ENCODE measurements at places on chromosomes 3 and 15.

- no peak for DNase-seq
These were observed 963.7 kb downstream of the PLOD2 start for GRCh38 chr3:145197051-145197820.

DNA sequence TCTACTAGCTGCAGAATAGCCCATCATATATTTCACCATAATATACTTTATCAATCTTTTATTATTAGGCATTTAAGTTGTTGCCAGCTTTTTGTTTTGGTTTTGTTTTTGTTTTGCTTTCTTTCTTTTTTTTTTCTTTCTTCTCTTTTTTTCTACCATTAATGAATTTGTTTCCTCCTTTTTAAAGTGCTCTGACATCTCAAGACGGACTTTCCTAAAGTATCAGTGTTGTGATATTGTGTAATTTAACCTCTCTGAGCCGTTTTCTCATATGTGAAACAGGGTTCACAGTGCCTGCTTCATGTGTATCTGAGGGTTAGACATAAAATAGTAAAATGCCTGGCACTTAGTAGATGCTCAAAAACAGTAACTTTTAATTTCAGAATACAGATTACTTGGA is 109.5 kb upstream of the IL12A start:
- DNase-seq, result no peak

DNA sequence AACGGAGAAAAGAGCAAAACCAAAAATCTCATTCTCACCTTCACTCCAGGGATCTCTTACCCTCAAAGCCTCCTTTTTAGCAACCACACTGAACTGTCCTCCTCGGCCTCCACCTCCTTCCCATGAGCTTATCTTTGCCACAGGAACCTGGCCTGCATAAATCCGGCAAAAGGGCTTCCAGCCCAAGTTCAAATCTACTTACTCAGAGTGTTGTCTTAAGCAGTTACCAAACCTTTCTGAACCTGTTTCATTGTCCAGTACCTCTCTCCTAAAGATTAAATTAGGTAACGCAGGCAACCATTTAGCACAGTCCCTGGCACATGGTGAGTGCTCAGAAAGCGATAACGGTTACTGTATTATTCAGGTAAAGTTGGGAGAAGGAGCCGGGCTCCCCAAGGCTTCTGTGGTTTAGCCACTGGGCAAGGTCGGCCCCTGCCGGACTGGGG is 777 bp downstream of the CIB1 start:
- no peak for DNase-seq

GRCh38 chr3:186258968-186259367 is 103.1 kb downstream of the DGKG start:
- no peak for DNase-seq

DNA sequence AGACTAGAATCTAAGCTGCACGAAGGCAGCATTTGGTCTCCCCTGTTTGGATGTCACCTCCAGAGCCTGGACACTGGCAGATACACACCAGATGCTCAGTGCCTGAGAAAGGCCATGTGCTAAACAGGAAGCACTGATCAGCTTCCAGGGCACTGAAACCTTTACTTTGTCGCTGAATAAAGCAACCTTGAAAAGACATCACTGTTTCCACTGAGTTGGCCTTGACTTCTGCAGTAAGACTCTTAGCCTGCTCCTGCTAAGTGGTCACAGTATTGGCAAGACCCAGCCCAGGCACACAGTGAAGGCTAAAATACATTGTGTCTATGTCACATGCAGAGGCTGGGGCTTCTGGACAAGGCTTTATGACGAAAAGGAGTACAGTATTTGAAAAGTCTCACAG is 104.3 kb upstream of the ICE2 start:
- DNase-seq, result no peak

DNA sequence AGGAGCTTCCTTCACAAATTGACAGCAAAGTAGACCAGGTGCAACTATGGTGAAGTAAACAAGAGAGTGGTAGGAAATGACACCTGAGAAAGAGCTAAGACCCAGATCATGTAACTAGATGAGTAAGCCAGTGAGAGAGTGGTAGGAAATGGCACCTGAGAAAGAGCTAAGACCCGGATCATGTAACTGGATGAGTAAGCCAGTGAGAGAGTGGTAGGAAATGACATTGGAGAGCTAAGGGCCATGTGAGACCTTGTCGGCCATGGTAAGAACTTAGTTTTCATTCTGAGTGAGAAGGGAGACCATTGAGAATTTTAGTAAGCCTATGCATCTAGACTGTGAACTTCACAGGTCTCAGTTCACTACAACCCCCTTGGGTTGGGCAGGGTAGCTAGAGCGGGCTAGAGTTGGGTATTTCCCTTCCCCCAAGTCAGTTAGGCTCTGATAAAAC is 5.4 kb upstream of the SENP7 start:
- DNase-seq, result peak; percentile 85

DNA sequence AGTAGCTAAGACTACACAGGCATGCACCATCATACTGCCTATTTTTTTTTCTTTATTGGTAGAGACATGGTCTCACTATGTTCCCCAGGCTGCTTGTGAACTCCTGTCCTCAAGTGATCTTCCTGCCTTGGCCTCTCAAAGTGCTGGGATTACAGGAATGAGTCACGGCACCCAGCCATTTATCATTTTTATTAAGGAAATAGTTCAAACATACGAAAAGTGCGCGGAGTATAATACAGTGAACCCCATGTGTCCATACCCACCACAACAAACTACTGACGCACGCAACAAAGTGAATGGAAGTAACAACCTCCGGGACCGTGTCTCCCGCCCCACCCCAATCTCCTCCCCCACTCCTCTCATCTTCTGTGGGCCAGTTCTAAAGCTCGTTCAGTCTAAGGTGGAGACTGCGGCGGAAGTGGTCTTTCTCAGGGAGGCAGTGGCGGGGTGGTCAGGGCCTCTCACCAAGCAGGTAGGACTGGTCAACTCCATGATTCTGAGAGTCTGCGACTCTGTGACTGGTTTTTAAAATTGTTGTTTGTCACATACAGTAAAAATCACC is 42.1 kb downstream of the DNAJB8 start:
- no peak for DNase-seq

DNA sequence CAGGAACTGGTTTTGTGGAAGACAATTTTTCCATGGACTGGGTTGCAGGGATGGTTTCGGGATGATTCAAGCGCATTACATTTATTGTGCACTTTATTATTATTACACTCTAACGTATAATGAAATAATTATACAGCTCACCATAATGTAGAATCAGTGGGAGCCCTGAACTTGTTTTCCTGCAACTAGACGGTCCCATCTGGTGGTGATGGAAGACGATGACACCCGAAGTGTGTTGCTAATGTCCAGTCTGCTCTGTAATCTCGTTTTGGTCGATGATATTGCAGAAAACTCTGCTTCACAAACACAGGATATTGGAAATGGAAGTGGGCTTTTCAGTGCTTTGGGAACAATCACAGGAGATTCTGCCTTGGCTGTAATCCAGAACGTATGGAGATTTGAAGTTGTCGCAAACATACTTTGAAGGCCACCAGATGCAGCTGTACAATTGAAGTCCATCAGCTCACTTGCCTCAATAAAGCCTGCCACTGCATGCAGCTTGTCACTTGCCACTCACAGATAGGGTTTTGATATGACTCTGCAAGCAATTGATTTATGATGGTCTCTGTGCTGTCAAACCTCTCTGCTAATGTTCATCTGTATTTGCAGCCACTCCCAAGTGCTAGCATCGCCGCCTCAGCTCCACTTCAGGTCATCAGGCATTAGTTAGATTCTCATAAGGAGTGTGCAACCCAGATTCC is 141.7 kb downstream of the TJP1 start:
- no peak for DNase-seq

GRCh38 chr3:62876064-62876463 is 848 bp upstream of the CADPS start:
- DNase-seq, result no peak

DNA sequence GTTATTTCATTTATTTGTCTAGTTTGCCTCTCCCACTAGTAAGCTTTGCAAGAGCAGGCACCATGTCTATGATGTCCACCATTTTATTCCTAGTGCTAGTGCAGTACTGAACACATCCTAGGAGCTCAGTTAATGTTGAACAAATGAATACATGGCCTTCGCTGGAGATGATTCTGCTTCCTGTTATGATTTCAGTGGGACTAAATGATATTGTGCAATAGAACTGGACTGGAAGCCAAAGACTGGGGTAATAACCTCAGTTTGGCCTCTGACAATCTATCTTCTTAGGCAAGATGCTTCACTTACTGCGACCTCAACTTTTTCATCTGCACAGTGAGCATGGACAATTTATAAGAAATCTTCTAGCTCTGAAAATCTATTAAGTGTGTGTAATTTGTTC is 191.3 kb downstream of the ADAMTSL3 start:
- no peak for DNase-seq

GRCh38 chr3:157247391-157247790 is 87.4 kb upstream of the CCNL1 start:
- no peak for DNase-seq

DNA sequence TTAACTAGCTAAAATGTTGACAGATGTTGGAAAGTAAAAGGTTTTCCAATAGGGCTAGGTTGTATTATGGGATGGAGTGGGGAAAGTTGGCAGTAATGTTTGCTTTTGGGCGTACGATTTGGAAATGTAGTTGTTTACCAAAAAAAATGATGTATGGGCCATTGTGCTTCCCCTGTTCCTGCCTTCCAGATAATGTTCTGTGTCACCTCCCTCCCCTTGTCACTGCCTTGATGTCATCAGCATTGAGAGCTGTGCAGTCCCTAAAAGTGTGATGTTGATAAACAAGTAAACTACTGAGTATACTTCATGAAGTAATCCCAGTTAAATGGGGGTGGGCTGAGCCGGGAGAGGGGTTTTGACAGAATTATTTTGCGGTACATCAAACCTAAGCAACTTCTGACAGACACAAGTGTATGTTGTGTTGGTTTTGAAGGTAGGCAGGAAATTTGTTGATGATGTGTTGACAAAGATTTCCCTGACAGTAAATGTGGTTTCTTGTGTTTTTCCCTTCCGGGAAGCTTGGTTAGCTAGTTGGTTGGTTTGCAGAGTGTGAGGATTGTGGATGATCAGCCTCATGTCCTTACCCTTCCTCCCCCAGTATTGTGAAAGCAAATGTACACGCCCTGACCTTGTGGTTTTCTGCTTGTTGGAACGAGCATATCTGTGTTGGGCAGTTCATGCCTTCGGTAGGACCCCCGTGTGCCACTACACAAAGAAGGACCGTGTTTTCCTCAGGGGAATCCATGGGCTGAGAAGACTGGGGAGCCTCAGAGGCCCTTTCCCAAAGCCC is 87.3 kb downstream of the PGPEP1L start:
- no peak for DNase-seq

DNA sequence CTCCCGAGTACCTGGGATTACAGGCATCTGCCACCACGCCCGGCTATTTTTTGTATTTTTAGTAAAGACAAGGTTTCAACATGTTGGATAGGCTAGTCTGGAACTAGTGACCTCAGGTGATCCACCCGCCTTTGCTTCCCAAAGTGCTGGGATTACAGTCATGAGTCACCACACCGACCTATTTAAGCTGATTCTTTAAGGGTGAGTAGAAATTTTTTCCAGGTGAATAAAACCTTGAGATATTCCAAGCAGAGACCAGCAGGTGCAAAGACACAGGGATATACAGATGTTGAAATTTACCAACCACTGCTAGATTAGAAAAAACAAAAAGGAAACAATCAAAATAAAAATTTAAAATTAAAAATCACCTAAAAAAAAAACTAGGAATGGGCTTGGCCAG is 74.4 kb upstream of the CHRNB4 start:
- DNase-seq, result no peak

DNA sequence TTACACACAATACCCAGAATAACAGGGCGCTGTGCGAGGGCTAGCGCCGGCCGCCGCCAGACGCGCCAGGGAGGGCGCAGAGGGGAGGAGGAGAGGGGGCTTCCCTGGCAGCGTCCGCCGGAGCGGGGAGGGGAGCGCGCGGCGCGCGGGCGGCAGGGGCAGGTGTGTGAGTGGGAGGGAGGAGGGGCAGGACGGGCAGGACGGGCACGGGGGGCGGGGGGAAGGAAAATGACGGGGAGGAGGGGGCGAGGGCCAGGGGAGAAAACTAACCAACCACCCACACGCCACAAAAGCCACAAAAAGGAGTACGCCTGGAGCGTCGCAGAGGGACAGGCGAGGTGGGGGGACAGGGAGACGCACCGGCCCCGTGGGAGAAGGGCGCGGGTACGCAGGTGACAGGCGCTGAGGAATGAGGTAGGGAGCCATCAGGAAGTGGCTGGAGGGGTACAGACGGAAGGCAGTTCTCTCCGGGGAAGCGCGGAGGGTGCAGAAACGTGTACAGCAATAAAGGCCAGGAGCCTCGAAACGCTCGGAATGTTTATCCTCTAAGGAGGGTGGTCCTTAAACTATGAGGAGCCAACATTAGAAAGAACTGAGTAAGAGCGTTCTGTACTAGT is 610 bp upstream of the SATB1 start:
- DNase-seq, result peak; percentile 55

- no peak for DNase-seq
These were observed 47.6 kb upstream of the ATP1B3 start for GRCh38 chr3:141828890-141829289.

DNA sequence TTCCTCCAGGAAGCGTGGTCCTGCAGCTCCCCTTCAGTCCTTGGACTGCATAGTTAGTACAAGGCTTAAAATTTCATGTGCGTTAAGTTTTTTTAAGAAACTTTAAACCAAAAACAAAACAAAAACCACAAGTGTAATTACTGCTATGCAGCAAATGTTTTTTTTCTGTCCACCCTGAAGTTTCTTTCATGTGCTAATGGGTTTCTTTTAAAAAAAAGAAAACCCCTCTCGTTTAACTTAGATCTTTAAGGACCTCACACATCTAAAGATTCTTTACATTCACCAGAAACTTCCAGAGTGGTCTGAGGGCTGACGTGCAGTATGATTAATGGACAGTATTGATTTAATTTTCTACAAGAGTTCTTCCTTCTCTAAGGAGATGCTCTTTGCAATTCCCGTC is 72.0 kb upstream of the PYGO1 start:
- DNase-seq, result no peak

- DNase-seq, result no peak
These were observed 136.2 kb downstream of the LRTM1 start for GRCh38 chr3:54791501-54792156.

- DNase-seq, result no peak
These were observed 34.5 kb downstream of the P3H2 start for GRCh38 chr3:190086191-190086590.

- no peak for DNase-seq
These were observed 23.8 kb downstream of the STIMATE start for GRCh38 chr3:52873433-52874159.

DNA sequence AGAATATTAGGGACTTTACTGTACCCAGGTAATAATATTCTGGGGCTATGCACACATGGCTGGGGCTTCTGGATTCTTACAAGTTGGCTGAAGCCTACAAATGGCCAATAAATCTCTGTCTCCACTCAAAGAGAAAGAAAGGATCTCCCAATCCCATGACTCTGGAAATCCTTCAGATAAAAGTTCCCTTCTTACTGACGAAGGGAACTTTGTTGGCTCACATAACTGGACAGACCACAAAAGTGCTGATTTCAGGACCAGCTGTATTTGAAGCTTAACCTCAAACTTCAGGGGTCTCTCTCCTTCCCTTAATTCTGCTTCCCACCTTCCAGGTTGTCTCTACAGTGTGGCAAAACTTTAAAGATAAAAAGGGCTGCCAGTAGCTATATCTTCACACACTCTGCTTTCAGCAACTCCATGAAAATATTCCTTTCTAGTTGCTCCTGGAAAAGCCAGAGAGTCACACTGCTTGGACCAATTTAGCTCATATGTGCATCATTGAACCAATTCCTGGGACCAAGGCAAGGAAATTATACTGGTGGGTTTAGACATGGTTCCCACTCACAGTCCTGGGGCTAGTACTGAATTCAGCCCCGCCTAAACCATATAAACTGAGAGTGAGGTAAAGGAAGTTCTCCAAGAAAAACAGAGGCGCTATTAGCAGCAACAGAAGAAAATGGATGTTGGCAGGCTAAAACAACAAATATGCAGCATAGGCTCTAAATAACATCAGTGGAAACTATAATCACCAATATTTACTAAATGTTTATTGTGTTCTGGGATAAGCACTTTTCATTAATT is 290.0 kb upstream of the GADL1 start:
- DNase-seq, result no peak

Measured in CD4-positive, alpha-beta T cell treated with Interleukin-2 at 100 ng/mL for 4 hours (primary cell).